NAMALWA (cell line): ENCODE measurements at places on chromosomes 2 and 18.

GRCh38 chr18:79377187-79377891 is 18.4 kb upstream of the NFATC1 start:
- no peak for DNase-seq

GRCh38 chr2:101064868-101065549 is 62.9 kb downstream of the RPL31 start:
- no peak for DNase-seq

DNA sequence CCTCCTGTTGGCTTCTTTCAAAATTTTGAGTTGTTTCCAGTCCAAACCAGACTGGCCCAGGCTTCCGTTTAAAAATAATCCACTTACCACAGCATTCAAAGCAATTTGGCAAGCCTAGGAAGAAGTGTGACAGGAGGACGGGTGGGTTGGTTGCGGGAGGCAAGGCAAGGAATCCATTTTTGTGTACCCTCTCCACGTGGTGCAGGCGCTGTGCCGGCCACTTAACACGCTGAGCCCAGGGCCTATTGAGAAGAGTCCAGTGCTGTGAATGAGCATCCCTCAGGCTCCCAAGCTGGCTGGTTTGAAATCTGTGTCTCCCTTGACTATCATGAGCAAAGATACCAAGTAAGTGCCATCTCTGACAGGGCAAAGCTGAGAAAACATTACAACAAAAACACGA is 160.9 kb downstream of the NCKAP5 start:
- no peak for DNase-seq

DNA sequence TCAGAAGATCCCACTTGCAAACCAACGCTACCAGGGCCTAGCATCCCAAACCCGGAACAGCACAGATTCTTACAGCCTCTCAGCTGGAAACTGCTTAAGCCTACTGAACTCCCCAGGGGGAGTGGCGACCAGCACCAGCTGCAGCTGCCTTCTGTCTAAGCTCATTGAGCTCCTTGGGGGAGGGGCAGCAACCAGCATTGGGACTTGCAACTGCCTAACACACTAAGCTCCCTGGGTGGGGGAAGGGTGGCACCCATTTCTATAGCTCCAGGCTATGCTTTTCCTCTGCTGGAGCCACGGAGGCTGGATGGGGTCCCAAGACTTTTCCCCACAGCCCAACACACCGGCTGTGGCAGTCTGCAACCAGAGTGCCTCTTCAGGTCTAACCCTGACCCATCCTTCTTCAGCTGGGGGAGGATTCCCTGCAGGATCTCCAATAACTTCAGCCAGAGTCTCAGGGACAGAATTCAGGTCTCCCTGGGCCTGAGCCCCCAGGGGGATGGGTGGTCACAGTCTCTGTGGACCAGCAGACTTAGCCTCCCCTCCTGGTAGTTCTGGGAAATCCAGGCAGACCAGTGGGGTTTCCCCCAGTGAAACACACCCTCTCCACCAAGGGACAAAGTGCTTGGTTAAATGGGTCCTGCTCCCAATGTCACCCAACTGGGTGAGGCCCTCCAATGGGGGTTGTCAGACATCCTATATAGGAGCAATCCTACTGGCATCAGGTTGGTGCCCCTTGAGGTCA is 45.9 kb upstream of the ITGA4 start:
- peak; percentile 90 for DNase-seq

GRCh38 chr2:86249579-86250391 is 50.5 kb downstream of the MRPL35 start:
- DNase-seq = peak; percentile 81

DNA sequence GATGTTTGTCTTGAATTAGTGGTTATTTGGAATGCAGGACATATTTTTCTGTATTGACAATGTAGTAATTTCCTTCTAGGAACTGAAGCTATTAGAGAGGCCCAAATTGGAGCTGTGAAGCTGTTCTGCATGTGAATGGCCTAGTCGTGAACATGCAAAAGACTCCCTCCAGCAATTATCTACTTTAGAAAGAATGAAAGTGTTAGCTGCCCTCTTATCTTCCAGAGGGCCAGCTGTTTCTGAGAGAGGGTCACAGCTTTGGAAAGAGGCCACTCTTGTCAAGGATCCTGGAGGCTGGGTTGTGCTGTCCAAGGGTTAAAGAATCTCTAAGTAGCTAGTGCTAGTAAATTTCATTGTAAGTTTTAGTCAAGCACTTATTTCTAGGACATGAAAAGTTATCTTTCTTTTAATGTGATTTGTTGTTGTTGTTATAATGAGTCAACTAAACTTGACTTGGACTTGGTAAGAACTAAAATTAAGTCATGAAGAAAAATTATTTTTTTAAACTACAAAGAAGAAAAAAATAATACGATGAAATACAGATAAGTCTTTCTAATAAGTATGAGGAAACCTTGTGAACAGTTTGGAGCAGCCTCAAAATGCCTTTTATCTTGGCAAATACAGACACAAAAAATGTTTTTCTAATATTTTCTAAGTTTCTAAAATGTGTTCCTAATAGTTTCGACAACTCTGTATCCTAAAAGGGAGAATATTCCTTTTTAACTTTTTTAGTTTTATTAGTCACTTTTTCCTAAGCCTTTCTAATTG is 36.8 kb downstream of the DPP4 start:
- DNase-seq = no peak

DNA sequence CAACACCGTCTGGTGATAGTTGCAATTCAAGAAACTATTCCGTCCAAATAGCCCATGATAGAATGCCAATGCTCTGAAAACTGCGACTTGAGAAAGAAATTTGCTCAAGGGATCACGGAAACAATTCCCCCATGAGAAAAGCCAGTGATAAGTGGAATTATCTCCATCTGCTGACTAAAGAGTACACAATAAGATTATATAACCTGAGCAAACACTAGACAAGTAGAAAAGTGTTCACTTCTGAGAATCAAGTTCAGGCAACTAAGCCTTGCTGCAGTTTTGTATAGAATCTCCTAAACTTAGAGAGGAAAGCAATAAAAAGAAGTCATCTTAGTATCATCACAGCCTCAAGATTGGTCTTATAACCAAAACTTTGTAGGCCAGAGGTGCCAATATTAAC is 336.3 kb upstream of the NRXN1 start:
- DNase-seq = no peak
